ENCODE measurements at places on chromosomes 6 and 20.

GRCh38 chr6:157427969-157428368 lies 47.0 kb downstream of the ZDHHC14 start:
- DNase-seq = no peak

- no peak for DNase-seq
Measured at GRCh38 chr6:26359765-26360164, 5.2 kb upstream of the BTN3A2 start.

DNA sequence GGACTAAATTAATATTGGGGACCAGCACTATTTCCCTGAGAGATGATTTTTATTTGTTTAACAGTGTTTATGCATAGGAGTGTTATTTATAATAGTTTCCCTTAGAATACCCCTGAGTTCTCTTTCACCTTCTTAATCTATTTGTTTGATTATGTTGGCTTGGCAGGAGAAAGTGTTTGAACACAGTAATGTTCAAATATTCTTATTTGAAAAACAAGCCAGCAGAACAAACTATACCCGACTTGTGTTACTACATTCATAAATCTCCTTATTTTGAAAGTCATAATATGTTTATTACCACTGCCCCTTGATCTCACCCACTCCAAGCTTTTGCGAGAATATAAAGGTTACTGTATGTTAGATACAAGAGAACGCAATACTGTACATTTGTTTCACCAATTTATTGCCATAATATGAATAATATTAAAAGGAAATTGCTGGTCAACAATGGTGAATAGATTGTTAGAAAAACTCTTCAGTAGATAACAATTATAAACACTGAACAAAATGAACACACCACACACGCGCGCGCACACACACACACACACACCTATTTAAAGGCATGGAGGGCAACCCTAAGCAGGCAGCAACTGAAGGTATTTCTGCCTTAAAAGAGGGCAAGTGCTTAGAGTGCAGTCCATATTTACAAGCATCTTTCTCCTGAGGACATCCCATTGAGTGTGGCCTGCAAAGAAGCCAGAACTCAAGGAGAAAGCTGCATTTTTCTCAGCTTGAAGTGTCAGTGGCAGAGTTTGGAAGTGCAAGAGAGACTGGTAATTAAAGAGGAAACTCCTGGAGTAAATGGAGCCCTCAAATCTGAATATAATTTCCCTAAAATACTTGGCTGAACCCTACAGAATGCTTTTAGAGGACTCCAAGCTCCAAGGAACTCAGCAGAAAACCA lies 279.4 kb upstream of the MAN1A1 start:
- DNase-seq = no peak

DNA sequence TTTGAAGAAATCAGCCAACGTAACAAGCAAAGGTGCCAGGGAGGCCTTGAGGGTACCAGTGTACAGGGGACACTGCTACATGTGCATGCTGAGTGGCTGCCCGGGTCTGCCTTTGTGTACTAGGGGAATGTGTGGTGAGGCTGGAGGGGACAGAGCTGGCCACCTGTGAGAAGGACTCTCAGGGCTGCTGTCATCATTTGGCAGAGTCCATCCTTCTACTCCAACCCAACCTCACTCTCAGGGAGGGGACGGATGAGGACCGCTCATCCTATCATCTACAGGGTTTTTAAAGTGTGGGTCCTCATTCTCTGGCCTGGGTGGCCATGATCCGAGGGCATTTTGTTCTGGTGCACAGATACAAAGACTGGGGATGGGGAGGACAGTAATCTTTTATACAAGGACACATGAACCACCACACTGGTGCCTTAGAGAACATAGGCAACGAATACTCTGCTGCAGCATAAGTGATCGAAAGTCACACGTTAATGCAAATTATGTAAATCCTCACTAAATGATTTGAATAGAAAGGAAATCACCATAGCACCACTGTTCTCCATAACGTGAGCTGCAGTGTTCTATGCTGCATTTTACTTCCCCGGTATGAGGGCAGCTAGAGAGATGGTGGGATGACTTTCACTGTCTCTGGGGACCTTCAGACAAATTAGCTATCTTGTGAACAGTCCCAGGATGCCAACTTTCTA lies 181.4 kb downstream of the GMPR start:
- no peak for DNase-seq

DNA sequence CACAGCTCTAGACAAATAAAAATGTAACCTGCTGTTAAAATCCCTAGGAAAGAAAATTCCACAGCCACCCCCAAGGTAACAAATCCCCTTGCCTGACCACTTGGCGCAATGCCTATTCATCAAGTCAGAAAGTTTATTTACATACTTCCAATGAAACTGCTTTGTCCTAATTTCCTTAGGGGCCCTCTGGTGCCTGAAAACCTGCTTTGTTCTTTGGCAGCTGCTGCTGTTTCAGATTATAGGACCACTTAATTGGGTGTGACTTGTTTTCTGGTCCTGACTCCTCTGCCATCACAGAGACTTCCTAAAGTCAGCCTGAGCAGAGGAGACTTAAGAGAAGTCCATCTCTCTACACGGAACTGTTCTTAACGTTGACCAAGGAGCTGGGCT lies 323.6 kb downstream of the UBE3D start:
- no peak for DNase-seq

DNA sequence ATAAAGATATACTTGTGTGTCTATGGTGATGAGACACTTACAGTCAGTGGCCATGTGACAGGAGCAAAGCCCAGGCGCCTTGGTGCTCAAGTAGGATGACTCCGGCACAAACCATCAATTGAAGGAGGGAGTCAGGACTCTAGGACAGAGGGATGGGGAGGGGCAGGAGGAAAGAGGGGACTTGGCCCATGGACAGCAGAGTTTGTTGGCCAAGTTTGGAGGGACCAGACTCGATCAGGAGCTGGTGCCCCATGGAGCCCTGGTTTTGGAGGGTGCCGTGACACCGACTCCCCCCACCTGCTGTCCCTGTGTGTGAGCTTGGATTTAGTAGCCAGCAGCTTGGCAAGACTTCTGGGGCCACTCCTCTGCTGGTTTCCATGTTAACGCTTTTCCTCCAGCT lies 66.1 kb downstream of the ADNP start:
- no peak for DNase-seq

GRCh38 chr20:56552911-56553629 lies 20.0 kb downstream of the FAM209B start:
- no peak for DNase-seq

DNA sequence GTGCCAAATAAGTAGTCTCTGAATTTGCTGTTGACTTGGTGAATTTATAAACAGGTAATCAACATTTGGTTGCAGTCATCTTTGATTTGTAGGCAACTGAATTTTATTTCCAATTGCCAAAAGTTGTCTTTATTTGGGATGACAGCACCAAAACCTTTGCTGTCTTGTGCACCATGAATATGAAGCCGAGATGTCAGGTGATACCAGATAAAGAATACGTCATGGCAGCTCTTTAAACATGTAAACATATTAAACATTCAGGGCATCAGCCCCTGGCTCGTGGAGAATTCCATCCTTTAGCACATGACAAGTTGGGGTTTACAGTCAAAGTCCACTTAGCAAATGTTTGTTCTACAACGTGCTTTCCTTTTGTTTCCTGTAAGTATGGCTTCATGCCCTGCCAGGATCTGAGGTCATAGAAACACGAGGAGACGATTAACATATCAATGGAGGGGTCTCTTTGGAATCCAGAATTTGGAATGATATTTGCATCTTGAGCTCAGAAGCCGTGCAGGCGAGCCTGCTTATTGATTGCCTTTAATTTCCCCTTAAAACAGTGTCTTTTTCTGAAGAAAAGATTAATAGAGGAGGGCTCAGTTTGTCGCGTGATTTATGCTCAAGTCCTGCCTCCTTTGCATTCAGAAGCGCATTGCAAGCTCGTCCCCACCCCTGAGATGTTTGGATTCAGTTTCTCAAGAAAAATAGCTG lies 170.2 kb upstream of the ZNF217 start:
- no peak for DNase-seq

DNA sequence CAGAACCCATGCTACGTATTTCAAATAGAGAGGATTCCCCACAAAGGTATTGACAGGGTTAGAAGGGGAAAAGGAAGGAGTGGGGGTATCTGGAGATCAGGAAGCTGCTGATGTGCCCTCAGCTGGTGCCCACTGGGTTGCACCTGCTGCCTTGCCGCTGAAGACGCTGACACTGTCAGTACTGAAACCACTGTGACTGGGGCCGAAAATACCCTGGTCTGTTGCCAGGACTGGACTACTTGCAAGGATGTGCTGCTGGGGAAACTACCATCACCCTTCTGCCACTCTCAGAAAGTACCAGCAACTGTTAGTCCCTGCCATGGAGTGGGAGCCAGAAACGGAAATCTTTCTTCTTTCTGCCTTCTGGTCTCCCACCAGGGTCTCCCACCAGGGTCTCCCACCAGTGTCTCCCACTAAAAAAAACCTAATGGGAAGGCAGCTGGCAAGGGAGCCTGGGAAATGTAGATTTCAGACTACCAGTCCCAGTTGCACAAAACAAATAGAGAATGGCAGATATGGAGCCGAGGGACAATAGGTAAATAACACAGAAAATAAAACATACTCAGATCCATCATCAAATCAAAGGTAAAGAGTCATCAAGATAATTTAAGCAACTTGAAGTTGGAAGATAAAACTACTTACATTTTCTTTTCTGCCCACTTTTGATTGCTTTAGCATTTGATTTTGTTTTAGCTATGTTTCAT lies 204.8 kb downstream of the TPBG start:
- DNase-seq = no peak

GRCh38 chr6:74551896-74552295 lies 654.0 kb downstream of the COL12A1 start:
- no peak for DNase-seq

DNA sequence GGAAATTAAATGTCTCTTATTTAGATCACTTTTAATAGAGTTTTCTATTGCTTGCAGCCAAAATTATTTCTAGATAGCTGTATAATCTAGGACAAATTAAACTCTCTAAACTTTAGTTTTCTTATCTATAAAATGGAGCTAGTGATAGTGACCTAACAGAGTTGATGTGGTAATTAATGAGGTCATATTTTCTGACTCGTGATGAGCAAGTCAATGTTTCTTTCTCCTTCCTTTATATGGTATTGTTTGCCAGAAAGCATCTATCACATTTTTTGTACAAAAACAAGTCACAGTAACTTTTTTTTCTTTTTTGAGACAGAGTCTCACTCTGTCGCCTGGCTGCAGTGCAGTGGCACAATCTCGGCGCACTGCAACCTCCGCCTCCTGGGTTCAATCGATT lies 267.7 kb downstream of the FARS2 start:
- DNase-seq = no peak

DNA sequence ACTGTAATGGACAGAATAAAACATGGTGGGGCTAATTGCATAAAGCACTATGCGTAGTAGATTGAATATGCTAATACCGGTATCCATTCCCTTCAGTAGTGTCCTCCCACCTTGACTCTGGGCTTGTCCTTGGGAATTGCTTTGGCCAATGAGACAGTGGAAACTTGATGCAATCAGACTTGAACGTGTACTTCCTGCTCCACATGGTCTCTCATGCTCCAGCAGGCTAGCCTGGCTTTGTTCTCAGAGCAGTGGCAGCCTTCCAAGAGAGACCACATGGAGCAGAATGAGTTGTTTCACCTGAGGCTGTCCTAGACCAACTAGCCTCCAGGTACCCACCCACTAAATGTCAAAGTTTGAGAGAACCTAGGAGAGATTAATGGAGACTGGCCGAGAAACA lies 37.0 kb upstream of the BTBD3 start:
- DNase-seq = no peak

DNA sequence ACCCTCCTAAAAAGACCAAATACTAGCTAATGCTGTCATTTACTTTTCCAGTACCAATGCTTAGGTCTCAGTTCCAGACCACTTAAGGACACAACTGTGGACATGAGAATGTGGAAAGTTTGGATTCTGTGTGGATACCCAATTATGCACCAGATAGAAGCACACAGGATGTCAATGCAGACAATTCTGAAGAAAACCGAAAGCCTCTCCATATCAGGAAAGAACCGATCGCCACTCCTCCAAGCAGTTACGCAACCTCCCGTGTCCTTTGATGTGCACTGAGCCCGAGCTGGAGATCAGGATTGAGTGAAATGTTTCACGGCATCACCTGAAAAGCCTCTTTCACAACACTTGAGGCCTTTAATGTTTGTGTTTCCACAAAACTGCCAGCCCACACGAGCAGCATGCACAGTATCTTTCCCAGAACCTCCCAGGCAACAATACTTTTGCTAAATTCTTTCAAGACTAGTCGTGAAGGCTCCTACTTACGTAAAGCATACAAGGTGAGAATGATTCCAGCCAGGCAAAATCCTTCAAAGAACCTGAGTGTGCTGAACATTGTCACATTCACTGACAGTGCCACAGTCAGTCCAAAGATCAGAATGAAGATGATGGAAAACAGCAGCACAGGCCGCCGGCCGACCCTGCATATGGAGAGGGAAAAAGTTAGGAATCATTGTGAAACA lies 47.0 kb downstream of the SLC22A23 start:
- no peak for DNase-seq

- no peak for DNase-seq
Measured at GRCh38 chr6:154969796-154970195, 25.3 kb upstream of the TIAM2 start.

GRCh38 chr6:91497770-91498169 lies 910.9 kb upstream of the MAP3K7 start:
- no peak for DNase-seq

DNA sequence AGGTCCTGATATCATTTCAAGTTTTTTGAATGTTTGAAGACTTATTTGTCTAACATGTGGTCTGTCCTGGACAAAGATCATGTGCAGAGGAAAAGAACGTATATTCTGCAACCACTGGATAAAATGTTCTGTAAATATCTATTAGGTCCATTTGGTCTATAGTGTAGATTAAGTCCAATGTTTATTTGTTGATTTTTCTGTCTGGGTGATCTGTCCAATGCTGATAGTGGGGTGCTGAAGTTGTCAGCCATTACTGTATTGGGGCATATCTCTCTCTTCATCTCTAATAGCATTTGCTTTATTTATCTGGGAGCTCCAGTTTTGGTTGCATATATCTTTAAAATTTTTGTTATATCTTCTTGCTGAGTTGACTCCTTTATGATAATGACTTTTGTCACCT lies 258.4 kb upstream of the CITED2 start:
- no peak for DNase-seq

GRCh38 chr6:136076496-136076895 lies 173.6 kb downstream of the MTFR2 start:
- peak; percentile 86 for DNase-seq

- peak; percentile 97 for DNase-seq
Measured at GRCh38 chr20:23161968-23162696, 76.0 kb upstream of the CD93 start.

DNA sequence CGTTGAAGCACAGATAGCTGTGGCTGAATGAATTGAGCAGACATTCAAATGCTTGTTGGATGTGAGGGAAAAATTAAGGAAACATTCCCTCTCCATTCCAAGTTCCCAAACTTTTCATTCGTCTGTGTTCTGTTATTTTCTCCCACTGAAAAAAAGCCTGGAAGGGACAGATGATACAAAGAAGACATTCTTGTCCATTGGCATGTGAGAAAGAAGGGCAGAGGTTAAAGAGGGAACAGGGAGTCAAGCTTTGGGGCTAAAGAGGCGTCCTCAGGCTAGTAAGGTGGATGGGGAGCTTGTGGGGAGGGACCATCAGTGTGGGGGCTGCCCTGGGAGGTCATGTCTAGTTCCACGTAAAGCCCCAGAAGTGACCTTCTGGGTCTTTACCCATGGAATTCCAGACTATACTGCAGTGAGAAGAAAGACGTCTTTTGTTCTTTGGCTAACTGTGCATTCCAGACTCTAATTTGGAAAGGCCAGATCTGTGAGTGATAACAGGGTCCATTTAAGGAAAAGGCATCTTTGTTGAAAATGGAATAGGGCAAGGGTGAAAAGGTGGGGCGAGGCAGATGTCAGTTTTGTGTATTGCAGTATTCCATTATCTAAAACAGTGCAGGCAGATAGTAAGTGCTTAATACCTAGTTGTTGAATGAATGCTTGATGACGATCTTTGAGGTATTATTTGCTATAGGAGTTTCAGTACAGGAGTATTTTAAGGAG lies 117.5 kb downstream of the SOX4 start:
- no peak for DNase-seq
